Activated T-cell treated with anti-CD3 and anti-CD28 coated beads, Interleukin-2, amount 50 U/mL, for 1 hour (primary cell): ENCODE measurements at places on chromosomes 5 and 9.
A peak's percentile ranks its signal among the peaks of the same experiment; 100 is the strongest.

GRCh38 chr5:97458851-97459250, 275.8 kb upstream of the RIOK2 start:
- DNase-seq = no peak

- DNase-seq = no peak
Observed at GRCh38 chr9:37438359-37438758, 15.9 kb downstream of the GRHPR start.

DNA sequence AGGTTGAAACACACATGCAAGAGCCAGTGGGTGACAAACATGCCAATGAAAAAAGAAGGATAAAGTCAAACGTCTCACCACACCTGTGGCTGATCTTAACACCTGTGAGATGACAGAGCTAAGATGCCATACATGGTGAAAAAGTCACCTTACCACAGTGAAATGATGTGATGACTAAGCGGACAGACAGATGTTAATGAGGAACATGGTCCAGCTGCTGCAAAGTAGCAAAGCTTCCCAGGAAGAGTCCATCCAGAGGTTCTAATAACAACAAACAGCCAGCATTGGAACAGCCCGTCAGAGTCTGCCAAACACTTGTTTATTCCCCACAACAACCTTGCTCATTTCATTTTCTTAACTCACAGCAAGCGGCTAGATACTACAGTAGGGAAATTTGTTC, 1.9 kb downstream of the KIAA1191 start:
- DNase-seq = no peak

- DNase-seq = no peak
Observed at GRCh38 chr5:41842777-41843176, 27.4 kb downstream of the OXCT1 start.

DNA sequence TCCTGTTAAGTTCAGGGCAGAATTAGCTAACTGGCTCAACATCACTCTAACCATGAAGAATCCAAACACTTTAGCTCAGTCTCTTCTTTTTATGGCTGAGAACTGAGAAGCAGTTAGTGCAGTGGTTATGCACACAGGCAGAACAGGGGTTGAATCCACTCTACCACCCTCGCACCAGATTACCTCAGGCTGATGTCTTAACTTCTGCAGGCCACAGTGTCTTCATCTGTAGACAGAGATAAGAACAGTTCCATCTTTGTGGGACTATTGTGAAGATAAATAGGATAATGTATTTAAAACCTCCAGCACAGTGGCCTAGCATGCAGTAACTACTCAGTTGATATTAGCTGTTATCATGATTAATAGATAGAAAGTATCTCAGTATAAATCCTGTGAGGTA, 54.8 kb downstream of the FAM114A2 start:
- DNase-seq = no peak

GRCh38 chr5:59152701-59153245, 569.9 kb downstream of the RAB3C start:
- DNase-seq = no peak

GRCh38 chr9:9494336-9494735, 1118.5 kb downstream of the PTPRD start:
- DNase-seq = no peak

DNA sequence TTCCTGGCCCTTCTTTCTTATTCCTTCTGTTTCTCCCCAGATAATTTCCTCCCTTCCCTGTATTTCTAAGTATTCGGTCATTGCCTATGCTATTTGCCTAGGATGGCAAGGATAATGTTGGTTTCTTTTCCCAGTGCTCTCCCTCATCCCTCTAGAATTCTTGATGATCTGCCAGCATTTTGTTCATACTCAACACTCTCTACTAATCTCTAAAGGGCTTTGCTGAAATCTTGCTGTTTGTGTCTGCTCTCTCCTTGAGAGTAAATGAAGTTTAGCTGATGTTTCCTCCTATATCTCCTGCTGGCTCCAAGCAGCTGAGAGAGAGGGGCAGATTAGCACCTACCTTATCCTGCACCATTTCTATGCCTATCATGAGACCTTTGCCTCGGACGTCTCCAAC, 38.1 kb downstream of the AGXT2 start:
- DNase-seq = no peak

DNA sequence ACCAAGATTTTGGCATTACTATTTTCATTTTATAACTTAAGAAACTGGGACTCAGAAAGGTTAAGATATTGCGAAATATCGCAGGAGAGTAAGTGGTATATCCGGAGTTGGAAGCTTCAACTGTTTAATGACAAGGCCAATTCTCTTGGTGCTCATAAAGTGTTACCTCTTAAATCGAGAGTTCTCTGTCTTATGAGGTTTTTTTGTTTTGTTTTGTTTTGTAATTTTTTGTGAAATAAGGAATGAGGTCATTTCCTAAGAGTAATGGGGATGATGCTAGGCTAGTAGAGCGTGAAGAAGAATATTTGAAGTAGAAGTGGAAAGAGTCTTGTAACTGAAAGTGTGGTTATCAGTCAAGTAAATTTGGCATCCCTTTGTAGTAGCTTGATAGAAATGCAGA, 183.2 kb upstream of the DAB2 start:
- DNase-seq = no peak

- no peak for DNase-seq
Observed at GRCh38 chr9:14097215-14097614, 216.7 kb downstream of the NFIB start.

DNA sequence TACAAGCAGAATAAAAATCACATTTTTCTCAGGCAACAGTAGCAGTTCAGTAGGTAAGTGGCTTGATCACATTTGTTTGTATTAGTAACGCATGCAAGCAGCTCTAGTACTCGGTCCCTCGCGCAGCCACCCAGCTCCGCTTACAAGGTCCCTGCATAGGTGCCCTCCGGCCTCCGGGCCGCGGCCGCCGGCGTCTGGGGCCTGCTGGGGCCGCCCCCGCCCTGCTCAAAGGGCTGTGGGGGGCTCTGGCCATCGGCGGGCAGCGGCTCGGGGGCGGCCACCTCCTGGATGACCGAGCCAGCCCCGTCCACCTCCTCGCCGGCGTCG, 50.2 kb upstream of the UBAC1 start:
- DNase-seq = no peak

DNA sequence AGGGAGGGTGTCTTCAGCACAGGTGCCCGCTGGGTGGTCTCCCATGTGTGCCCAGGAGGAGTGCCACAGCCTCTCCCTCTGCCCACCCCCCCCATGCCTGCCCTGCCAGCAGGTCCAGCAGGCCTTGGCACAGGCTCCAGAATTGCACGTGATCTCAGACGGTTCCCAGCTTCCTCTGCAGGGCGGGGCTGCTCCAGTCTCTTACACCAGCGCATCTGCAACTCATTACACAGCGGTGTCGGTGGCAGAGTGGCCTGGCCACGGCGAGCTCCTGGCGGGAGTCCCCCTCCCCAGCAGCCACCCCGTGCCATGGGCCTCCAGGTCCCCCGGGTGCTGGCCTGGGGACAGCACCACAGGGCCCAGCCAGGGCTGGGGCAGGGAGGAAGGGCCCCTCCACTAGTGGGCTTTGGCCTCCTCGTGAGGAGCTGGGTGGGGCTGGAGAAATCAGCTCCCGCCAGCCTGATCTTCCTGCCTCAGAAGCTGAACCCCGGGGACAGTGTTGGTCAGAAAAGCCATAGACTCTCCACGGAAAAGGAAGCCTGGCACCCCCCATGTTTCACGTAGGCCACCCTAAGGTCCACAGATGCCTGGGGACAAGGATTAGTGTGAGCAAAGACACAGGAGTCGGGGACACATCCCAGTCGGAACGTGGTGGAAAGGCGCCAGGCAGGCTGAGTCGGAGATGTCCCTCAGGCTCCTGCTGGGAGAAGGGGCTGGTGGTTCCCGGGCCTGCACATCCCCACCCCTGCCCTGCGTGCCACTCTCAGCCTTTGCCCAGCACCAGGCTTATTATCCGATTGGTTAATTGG, 40.2 kb downstream of the RXRA start:
- no peak for DNase-seq

DNA sequence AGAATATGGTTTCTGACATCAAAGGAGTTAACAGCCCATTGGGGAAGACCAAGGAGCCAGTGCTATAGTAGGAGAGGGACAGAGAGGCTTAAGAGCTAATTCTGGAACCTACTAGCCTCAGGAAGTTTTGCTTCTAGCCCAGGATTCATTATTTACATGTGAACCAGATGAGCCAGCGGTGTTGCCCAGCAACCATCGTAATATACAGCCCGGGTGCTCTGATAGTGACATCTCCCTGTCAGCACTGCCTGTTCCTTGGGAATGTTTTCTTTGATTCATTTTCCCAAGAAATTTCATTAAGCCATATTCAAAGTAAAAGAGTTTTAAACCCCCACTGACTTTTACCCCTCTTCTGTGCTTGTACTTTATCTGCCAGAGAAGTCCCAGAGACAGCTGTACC, 217.4 kb upstream of the ADAMTSL1 start:
- DNase-seq = no peak

DNA sequence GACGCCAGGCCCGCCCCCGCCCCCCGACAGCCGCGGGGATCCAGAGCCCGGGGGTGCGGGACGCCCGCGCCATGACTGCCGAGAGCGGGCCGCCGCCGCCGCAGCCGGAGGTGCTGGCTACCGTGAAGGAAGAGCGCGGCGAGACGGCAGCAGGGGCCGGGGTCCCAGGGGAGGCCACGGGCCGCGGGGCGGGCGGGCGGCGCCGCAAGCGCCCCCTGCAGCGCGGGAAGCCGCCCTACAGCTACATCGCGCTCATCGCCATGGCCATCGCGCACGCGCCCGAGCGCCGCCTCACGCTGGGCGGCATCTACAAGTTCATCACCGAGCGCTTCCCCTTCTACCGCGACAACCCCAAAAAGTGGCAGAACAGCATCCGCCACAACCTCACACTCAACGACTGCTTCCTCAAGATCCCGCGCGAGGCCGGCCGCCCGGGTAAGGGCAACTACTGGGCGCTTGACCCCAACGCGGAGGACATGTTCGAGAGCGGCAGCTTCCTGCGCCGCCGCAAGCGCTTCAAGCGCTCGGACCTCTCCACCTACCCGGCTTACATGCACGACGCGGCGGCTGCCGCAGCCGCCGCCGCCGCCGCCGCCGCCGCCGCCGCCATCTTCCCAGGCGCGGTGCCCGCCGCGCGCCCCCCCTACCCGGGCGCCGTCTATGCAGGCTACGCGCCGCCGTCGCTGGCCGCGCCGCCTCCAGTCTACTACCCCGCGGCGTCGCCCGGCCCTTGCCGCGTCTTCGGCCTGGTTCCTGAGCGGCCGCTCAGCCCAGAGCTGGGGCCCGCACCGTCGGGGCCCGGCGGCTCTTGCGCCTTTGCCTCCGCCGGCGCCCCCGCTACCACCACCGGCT, 1.0 kb downstream of the FOXE1 start:
- DNase-seq = peak; percentile 67

DNA sequence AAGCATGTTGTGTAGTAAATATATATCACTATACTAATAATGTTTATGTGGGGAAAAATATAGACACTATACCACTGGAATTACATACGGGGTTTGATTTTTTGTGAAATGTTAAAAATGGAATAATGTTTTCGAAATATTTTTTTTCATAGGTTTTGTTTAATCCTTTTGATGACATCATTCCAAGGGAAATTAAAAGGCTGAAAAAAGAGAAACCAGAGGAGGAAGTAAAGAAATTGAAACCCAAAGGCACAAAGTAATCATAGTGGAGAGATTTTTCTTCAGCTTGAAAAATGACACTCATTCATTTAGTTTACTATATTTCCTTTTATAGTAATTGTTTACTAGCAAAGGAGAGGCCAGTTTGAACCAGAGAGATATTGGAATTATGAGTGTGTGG, 17.6 kb downstream of the CWC27 start:
- DNase-seq = no peak

GRCh38 chr9:125549891-125550885, 156.8 kb downstream of the MAPKAP1 start:
- no peak for DNase-seq

GRCh38 chr5:6721442-6721841, 8.2 kb downstream of the TENT4A start:
- DNase-seq = no peak

DNA sequence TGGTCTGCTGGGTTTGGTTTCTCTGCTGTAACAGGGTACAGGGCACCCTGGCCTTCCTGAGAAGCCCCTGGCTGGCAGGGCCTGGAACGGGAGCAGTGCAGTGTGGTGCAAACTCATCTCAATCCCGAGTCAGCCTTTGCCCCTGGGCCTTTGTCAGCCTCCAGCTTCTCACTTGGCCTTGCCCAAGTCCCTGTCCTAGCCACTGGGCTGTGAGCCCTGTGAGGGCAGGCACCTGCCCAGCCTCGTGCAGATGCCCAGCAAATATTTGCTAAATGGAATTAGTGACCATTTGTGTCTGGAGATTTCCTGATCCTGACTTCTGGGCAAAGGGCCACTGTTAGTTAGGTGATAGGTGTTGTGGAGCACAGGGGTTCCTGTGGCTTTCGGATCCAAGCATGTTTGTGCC, 13.0 kb downstream of the RGS3 start:
- DNase-seq = no peak

DNA sequence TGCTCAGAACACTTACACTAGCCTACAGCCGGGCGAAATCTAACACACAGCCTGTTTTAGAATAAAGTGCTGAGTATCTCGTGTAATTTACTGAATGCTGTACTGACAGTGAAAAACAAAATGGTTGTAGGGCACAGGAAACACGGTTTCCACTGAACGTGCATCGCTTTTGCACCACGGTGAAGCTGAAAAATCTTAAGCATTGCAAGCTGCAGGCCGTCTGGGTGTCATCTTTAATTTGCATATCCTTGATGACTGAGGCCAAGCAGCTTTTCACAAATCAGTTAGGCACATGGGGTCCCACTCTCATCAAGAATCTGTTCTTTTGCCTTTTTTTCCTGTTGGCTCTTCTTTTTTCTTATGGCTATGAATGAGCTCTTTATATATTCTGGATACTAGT, 58.2 kb downstream of the CAMSAP1 start:
- no peak for DNase-seq

- DNase-seq = no peak
Observed at GRCh38 chr9:75061169-75061568, 26.8 kb downstream of the NMRK1 start.

- peak; percentile 49 for DNase-seq
Observed at GRCh38 chr5:132426525-132427138, 57.1 kb downstream of the SLC22A5 start.

GRCh38 chr5:96370976-96371375, 62.1 kb downstream of the PCSK1 start:
- DNase-seq = no peak

- DNase-seq = no peak
Observed at GRCh38 chr5:125043781-125044391, 297.4 kb upstream of the ZNF608 start.

GRCh38 chr5:160174780-160175437, 54.4 kb upstream of the FABP6 start:
- no peak for DNase-seq

GRCh38 chr9:98251551-98251950, 3.9 kb downstream of the TBC1D2 start:
- DNase-seq = no peak

- DNase-seq = peak; percentile 51
Observed at GRCh38 chr5:154202379-154203260, 12.1 kb downstream of the GALNT10 start.

GRCh38 chr5:1318659-1319251, 23.9 kb upstream of the TERT start:
- DNase-seq = peak; percentile 13

GRCh38 chr9:113984639-113985380, 93.3 kb downstream of the AMBP start:
- no peak for DNase-seq

- DNase-seq = no peak
Observed at GRCh38 chr5:9861666-9862256, 231.6 kb upstream of the TAS2R1 start.
